GM13977 (cell line): ENCODE measurements at places on chromosomes 6 and 20.

DNA sequence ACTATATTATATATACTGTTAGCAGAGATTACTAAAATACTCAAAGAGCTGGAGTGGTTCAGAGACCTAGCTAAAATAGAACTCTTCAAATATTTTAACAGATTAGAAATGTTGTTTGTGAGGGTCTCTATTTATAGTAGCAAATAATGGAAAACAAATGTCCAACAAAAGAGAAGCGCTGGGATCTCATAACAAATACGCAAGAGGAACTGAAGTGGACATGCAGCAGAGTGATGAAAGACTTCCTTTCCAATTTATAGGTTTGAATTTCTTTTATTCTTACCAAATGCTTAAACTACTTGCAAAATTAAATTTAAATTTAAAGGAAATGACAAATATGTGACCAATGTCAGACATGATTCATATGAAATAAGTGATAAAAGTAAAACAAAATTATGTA is 49.9 kb downstream of the PIGU start:
- DNase-seq = no peak

GRCh38 chr6:15522026-15522425 is 140.8 kb downstream of the DTNBP1 start:
- DNase-seq = no peak

DNA sequence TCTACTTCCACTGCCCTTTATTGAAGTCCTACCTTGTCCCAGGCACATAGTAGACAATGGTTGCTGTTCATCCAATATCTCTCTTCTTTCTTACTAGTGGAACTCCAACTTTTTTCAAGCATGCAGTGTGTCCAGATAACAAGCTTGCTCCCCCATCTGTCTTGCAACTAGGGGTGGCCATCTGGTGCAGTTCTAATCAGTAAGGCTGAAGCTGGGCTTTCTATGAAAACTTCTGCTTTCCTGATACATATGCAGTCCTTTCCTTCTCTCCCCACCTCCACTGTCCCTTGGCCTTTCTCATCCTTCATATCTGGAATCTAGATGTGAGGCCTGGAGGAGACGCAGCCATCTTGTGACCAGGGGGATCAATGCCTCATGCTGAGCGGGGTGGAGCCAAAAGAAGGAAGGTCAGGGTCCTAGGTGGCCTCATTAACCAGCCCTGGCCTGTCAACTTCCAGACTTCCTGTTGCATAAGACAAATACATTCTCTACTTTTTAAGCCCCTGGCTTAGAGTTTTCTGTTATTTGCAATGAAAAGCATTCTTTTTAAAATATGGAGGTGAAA is 59.6 kb upstream of the ZFP64 start:
- no peak for DNase-seq

- DNase-seq = no peak
Observed at GRCh38 chr6:21870076-21870730, 276.7 kb downstream of the SOX4 start.

GRCh38 chr6:128259029-128259724 is 261.2 kb downstream of the PTPRK start:
- DNase-seq = peak; percentile 3

- no peak for DNase-seq
Observed at GRCh38 chr6:144580771-144581170, 295.6 kb downstream of the UTRN start.

DNA sequence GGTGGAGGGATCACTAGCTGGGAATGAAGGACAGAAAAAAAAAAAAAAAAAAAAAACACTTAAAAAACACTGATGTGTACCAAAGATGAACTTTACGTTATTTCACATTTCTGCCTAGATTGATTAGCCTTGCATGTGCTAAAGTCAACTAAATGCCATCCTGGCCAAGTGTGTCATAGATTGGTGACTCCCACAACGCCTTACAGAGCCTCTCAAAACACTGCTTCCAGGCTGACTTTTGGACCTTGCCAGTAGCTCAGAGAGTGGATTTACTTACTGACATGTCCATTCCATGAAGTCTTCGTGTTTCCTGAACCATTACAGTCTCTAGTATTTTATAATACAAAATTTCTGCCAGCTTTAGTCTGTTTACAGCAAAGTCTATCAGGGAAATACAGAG is 40.5 kb downstream of the RBL1 start:
- DNase-seq = no peak

DNA sequence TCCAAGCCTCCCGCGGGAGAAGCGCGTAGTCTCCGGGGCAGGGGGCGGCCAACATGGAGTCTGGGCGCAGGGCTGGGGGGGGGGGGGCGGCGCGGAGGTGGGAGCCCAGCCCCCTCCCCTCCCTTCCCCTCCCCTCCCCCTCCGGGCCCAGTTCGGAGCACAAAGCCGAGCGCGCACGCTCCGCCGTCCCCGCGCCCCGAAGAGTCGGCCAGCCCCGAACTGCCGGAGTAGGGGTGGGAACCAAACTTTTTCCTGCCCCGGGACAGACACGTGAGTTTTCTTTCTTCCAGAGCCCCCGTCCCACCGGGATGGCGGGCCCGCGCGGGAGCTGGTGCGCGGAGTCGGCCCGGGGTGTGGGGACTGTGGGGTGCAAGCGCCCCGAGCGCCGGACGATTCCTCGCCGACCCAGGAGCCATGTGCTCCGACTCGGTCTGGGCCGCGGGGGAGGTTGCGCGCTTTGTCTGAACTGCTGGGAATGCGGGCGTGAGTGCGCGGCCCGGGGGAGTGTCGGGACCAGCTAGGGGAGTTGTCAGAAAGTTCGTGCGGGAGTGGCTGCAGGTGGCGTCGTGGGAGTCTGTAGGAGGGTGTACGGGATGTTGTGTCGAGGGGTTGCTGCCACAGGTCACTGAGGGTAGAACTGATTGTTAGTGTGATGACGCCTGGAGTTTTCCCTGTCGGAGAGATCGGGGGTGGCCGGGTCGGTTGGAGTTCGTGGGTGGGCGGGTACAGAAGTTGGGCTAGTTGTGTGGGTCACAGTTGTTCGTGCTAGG is 1.2 kb downstream of the TGIF2 start:
- DNase-seq = peak; percentile 73

DNA sequence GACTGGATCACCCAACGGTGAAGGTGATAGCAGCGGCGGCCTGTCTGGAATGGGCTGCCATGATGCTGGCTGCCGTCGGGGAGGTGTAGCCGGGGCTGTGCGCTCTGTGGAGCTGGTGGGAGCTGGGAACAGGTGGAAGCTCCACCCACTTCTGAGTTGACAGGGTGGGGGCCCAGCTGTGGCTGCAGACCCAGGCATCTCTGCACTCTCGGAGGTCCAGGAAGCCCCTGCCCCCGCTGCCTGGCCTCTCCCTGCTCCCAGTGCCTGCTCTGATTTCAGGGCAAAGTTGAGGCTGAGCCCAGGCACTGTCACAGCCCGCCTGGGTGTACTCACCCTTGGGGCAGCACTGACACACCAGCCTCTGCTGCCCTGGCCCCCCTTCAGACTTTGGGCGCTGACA is 18.1 kb upstream of the CHRNA4 start:
- no peak for DNase-seq

- DNase-seq = peak; percentile 59
Observed at GRCh38 chr20:36572701-36573102, 695 bp upstream of the TGIF2 start.

GRCh38 chr6:116633685-116634084 is 17.4 kb downstream of the RSPH4A start:
- DNase-seq = no peak

- DNase-seq = peak; percentile 72
Observed at GRCh38 chr6:32852844-32853540, 512 bp downstream of the TAP1 start.

DNA sequence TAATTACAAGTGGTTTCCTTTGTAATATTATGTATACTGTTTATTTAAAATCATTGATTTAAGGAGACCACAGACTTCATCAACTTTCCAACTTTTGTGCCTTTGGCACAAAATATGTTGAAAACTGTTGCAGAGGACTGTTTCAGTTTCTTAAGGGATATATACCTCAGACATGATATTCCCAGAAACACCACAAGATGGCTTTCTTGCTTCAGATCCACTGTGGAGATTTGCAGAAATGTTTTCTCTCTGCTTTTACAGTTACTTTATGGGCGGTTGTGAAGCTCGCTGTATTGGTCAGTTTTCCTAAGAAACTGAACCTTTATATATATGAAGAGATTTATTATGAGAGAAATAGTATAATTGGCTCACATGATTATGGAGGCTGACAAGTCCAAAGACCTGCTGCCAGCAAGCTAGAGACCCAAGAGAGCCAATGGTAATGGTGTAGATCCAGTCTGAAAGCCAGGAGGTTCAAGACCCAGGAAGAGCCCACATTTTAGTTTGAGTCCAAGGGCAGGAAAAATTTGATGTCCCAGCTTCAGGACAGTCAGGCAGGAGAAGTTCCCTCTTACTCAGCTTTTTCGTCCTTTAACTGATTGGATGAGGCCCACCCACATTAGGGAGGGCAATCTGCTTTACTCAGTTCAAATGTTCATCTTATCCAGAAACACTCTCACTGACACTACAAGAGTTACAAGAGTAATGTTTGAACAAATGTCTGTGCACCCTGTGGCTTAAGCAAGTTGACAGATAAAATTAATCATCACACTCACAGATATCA is 12.8 kb downstream of the ME1 start:
- DNase-seq = peak; percentile 24

DNA sequence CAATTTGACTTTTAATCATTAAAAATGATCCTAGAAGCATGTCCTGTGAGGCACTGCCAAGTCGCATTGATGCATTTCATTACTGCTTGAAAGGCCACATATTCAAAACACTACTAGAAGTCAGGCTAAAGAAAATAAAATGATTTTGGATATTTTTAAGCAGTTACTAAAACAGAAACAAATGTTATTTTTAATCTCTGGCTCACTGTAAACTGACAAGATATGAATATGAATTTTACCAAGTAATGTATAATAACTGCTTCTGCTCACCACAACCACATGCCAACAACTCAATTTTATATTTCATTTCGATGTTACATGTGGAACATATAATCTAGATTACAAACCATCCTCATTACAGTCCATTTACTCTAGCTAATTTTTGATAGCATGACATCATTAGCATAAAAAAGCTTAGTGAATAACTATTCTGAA is 90.6 kb downstream of the ATXN1 start:
- no peak for DNase-seq

GRCh38 chr6:25165177-25165576 is 114.0 kb upstream of the CARMIL1 start:
- DNase-seq = no peak

DNA sequence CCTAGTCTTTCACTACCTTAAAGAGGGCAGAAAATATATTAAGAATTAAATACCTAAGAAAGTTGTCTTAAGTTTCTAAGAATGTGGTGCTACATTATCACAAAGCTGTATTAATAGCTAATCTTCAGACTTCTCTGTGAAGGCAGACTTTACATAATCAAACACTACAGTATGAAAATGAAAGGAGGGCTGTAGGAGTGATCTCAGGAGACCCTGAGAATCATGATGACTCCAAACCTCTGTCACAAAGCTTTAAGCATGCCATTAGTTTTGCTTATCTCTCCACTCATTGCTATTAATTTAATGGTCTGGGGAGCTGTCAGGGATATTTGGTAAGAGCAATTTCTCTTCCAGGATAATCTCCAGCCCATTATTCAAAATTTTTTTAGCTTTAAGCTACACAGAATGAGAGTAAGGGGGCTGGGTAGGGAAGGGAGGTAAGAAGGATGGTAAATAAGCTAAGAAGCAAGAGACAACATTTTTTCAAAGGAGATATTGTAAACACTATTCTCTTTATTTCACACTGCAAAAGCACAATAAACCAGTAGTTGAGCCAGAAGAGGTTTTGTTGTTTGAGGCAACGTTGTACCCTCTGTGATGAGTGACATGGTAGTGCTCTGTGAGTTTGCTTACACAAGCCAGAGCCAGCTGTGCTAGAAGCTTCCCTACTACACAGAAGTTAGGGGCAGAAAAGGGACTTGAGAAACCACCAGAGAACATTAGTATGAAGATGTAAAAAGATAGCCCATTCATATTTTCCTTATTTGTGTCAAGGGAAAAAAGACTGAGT is 258.8 kb downstream of the GMDS start:
- no peak for DNase-seq

GRCh38 chr6:187210-187861 is 105.0 kb upstream of the DUSP22 start:
- DNase-seq = no peak

GRCh38 chr6:109874621-109875020 is 103.5 kb upstream of the GPR6 start:
- DNase-seq = no peak

DNA sequence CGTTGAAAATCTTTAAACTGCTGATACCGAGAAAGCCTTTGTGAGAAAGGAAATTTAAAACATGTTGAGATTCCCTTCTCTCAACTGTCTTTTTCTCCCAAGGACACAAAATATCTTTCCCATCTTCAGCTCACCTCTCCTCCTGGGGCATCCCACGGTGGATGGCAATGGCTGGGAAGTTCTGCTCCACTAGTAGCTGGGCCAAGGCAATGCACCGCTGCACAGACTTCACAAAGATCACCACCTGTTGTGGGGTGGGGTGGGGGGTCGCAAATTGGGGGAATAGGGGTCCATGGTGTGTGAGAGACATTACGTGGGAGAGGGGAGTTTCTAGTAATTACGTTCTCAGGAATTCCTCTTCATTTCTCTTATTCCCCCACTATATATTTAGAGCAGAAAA is 2.4 kb downstream of the MCCD1 start:
- no peak for DNase-seq

DNA sequence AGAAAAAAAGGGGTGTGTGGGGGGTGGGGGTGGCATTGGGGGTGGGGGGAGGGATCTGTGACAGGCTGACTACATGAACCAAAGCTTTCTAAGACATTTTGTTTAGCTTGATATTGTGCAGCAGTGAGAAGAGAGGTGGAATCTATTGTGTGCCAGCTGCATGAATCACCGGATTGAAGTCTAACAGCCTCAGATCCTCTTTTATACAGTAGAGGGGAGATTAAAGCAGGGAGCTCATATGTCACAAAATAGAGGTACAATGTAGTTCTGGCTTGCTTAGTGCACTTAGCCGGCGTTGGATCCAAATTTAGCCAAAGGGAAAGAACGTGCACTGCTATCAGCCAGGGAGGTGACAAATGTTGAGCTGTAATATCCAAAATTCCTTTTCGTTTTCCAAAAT is 404.2 kb upstream of the CITED2 start:
- DNase-seq = no peak

DNA sequence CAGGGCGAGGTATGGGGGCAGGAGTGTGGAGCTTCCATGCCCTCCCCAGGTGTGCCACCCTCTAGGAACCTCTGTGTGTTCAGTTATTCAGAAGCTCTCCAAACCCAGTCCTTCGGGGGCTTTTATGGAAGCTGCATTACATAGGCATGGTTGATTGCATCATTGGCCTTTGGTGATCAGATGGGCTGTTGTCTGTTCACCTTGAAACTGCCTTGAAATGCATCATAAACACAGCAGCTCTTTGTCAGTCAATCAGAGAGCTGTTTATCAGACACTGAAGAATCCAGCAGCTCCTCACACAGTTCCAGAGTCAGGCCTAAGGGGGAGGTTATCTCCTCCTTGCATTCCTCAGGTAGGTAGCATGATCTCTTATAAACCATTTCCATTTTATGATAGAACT is 62.4 kb downstream of the E2F3 start:
- DNase-seq = no peak
